ENCODE measurements at places on chromosomes 3 and 15.

DNA sequence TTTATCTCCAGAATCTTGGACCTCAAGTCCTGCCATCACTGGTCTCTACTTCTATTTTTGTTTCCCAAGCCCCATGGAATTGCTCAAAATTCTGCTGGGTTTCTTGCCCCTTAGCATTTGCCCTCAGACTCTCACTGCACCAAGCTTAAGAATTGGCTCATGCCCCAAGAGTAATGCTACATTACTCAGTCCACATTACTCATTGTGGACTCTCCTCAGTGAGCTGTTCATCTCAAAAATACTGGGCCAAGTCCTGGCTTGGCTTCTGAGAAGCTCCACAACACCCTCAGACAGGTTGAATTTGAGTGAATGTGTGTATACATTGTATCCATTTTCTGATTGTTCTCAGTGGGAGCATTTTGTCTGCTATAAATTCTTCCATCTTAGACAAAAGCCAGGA is 364.4 kb upstream of the ARHGEF26 start:
- DNase-seq = no peak

DNA sequence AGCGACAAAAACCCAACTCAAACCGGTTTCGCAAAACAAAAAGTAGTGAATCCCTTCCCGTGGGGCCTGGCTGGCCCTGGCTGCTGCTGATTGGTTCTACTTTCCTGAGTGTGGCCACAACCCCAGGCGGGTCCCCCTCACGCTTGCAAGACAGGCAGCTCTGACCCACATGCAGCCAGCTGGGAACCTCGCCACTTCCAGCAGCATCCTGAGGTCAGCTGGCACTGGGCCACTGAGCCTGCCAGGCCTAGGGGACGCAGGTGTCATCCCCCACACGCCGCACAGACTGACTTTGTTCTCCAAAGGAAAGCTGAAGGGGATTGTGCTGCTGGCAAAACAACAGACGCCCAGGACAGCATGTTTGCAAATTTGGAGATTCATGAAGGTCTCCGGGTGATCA is 111.1 kb downstream of the TPRA1 start:
- DNase-seq = no peak

GRCh38 chr3:148214705-148215104 is 483.0 kb upstream of the AGTR1 start:
- DNase-seq = no peak

DNA sequence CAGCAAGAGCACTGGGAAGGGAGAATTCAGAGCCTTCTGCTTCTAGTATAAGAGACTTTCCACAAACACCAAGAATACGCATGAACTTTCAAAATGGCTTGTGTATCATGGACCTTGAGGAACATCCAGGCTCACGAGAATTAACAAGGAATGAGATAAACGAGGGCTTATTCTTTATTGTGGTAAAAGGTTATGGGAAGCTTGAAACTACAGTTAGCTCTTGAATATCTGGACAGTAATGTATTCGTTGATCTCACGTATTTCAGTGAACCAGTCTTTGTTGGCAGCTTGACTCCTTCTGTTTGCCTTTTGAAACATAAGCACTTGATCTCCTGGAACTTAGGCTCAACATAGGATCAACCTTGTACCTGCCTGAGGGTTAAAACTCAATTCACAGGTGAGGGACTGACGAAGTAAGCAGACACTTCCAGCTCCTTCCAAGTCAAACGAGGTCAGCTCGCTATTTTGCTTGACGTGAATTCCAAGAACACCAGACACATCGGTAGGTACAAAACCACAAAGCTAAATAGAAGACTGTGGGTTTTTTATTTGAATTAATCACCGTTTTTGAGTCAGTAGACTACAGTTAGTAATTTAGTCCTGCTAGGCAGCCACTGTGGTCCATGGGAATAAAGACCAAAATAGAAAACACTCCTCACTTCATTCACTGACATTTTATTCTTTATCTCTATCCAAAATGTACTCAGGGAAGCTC is 30.8 kb downstream of the GALNT15 start:
- DNase-seq = no peak

- DNase-seq = no peak
These were observed 94.9 kb downstream of the AKAP13 start for GRCh38 chr15:85475317-85475701.

DNA sequence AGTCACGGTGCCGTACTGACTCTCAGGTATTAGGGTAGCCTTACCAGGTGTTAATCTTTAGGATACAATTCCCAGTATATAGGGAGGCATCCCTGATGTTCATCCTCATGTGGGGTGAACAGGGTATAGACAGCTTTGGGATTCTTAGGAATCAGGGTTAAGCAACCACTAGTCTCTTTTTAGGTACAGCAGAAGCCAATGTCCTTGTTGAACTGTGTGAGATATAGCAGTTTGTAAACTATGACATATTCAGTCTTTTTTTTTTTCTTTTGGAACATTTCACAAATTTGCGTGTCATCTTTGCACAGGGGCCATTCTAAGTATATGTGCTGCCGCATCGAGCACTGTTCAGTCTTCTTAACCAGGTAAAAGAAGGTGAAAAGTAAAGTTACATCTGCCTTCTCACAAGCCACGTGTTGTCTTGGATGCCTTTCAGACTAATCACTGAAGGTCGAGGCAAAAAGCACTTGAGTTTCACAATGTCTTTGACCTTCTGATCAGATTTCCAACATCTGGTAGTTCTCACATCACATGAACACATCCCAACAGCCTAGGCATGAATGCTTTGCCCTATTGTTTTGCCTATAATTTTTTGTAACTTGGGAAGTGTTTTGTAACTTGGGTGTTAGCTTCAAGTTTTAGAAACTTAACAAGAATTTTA is 17.2 kb downstream of the TSEN2 start:
- no peak for DNase-seq

GRCh38 chr3:107752202-107752990 is 229.6 kb downstream of the BBX start:
- no peak for DNase-seq

GRCh38 chr3:57803647-57804081 is 47.6 kb downstream of the SLMAP start:
- DNase-seq = no peak

DNA sequence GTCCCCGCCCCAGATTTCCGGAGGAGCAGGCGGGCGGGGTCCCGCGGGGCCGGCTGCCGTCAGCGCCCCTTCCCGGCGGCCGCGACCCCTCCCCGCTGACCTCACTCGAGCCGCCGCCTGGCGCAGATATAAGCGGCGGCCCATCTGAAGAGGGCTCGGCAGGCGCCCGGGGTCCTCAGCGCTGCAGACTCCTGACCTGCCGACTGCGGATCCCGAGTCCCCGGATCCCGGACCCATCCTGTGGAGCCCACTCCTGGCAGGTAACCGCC is at the start of gene TRH:
Gene TRH (plus strand): TSS at position 157 of the 269 bp plus-strand sequence. CDS start 1,097 bp downstream, outside the sequence.
- DNase-seq = no peak

DNA sequence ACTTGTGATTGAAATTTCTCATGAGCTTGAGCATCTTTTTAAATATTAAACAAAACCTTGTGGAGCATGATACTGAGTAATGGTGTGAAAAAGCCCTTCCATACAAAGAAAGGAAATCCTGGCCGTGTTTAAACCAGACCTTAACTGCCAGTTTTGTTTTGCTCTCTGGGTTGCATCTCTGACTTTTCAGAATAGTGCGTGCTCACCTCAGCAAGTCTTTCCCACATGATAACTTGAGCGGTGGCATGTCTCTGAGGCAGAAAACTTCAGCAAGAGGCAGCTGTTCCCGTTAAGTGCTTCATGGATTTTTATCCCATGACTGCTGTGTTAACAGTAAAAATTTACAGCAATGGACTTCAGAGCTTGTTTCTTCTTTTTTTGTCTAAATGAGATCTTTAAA is 393.3 kb downstream of the FEZF2 start:
- DNase-seq = no peak
